ENCODE measurements at places on chromosomes 11 and 22.
A peak's percentile ranks its signal among the peaks of the same experiment; 100 is the strongest.

- DNase-seq = no peak
These were observed 815 bp upstream of the MS4A6A start for GRCh38 chr11:60183591-60184205.

DNA sequence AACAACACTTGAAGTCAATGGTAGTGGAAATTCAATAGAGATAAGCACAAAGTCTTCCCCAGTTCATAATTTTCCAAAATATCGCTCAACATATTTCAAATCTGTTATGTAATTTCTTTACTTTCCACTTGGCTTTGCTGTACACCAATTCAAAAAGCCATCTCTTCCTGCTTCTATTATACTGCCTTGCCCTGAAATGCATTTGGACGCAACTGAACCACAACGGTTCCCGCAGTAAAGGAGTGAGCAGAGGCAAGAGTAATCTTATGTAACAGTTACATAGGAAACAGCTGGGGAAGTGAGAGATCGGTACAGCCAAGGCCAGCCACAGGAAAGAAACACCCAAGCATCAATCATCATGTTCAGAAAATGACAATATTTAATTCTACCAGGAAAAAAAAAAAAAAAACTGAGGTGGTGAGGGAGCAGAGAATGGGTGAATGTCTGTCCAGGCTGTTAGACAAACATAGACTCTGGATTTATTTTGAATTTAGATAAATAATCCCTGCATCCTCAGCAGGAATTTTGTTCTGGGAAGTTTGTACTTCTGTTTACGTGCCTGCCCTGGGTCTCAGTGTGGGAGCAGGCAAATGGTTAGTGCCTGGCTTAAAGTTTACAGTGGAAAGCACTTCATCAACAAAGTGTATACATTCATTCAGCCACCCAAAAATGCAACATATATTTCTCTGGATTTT lies 392.2 kb downstream of the ETS1 start:
- no peak for DNase-seq

GRCh38 chr22:19522881-19523239 lies 1.4 kb downstream of the CLDN5 start:
- no peak for DNase-seq

DNA sequence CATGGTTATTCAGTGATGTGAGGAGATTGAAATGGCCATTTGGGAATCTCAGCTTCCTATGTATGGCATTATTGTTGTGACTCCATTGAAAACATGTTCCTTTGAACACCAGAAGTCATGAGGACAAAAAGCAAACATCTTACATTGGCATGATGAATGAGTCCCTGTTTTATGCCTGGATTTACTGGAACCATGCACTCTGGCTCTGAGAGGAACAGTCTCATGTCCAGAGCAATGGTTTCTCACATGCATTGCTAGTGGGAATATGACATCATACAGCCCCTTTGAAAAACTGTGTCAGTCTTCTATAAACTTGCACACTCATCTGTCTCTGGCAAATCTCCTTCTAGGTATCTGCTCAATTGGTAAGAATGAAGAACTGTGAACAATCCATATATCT lies 3.4 kb upstream of the KDM4F start:
- DNase-seq = no peak

DNA sequence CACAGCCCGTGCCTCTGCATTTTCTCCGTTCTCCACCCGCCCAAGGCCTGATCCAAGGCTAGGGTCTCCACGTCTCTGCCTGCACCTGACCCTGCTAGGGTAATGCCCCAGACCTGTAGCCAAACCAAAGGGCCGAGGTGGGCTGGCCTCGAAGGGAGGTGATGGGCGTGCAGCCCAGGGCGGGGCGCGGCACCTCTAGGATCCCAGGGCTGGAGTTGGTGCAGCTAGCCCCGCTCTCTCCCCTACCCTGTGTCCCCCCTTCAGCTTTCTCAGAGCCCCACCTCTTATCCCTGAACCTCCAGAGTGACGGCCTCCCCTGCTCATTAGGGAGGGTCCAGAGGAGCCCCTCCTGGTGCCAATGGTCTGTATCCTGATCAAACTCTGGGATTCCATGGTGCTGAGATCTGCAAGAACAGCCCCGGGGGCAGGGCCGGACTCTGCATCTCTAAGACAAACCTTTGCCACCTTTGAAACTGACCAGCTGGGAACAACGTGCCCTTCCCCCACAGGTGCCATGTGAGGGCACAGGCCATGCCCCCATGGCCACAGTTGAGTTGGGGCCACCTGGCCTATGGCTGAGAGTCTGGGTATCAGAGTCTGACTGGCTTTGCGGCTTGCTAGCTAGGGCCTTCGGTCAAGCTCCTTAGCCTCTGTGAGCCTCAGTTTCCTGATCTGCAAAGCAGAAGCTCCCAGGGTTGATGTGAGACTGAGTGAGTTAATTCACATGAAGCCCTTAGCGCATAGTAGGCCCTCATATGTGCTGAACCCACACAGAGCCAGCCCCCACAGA lies 23.1 kb upstream of the CBX7 start:
- no peak for DNase-seq

DNA sequence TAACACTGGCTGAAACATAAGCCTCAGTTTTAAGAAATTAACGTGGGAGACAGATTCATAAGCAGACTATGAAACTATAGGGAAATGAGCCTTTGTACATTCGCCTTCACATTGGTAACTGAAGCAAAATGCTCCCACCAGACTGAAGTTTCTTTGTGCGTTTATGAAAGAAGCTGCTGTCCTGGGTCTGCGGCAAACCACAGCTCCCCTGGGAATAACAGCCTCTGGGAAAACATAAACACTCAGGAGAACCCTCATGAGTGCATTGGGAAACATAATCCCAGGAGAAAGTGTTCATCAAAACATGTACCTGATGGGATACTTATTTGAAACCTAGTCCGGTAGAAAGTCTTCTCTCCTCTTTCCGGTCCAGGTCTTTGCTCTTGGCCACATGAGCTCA lies 193.1 kb upstream of the LARGE1 start:
- DNase-seq = no peak

DNA sequence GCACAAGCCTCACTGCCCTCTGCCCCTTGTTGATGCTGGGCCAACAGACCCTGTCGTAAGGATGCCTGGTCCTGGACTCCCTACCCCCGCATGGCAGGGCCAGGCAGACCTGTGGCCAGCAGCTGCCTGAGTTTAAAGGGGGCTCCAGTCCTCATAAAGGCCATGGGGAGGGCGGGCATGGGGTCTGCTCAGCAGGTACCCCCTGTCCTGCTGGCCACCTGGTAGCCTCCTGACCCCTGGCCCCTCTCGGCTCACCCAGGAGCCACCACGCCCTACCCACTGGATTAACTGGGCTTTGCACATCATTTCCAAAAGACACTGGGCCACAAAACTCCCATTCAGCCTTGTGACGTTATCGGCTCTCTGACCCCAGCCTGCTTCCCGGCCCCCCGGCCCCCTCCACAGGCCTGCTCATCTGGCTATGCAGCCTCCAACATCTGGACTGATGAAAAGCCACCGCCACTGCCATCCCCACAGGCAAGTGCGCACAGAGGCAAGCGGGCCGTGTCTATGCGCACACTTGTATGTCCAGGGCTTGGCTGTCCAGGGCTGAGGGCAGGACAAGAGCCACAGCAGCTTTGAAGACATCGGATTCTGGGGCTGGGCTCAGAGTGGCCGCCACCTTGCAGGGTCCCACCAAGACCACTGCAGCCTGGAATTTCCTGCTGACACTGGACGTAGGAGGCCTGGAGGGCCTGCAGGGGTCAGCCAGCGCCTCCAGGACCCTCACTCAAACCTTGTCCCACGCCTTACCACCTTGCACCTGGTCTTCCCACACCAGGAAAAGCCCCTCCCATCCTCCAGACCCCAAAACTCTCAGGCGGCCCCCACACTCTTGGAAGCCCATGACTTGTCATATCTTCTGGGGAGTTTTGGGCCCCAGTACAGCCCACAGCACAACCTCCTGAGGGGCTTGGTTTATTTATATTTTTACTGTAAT lies 48.7 kb downstream of the IGF2 start:
- no peak for DNase-seq

GRCh38 chr11:86624366-86624765 lies 48.0 kb downstream of the ME3 start:
- DNase-seq = no peak

DNA sequence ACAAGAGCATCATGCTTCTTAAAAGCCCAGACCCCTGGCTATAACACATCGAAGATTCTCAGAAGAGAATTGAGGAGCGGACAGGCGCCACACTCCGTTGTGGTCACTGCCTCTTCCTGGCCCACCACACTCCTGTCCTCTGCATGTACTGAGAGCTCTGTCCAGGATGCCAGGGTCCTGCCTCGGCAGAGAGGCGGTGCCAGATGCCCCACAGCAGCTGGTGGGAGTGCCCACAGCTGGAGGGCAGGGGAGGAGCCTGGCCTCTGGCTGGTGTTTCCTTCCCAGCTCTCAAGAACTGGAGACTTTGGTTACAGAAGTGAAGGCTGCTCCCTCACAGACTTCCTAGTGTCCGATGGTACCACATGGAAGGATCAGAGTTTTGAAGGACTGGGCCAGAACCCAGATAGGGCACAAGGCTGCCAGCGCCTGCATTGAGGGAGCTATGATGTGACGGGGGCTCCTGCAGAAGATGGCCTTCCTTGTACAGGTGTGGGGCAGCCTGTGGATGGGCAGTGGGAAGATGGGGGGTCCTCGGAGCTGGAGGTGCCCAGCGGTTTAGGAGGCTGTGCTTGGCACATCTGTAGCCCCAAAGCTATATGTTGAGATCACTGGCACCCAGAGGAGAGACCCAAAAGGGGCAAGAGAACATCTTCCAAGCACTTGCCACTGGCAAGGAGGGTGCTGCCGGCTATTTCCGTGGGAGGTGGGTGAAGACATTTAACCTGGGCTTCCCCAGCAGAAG lies 19.4 kb downstream of the RSPH14 start:
- no peak for DNase-seq

DNA sequence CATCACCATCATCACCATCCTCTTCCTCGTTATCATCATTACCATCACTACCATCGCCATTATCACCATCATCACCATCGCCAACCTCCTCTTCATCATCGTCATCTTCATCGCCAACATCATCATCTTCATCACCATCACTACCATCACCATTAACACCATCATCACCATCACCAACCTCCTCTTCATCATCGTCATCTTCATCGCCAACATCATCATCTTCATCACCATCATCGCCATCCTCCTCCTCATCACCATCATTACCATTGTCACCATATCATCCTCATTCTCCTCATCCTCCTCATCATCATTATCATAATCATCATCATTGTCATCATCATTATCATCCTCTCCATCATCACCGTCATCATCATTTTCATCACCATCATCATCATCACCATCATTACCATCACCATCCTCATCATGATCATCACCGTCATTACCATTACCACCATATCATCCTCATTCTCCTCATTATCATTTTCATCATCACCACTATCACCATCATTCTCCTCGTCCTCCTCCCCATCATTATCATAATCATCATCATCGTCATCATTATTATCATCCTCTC lies 1498.7 kb downstream of the TBC1D22A start:
- DNase-seq = no peak

DNA sequence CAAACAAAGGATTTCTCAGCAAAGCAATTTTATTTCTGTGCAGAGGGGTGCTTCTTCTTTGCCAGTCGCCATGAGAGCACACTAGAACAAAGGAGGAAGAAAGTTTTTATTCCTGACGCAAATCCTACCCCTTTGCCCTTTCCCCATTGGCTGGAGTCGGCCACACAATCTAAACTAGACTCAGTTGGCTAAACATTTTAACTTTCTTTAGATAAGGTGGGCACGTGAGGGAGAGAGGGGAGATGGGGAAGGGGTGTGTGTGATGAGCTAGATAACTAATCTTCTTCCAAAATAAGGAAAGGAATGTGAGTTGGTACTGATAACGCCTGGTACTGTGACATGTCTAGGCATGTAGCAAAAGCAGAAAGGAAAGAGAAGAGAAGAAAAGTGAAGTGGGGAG lies 626 bp downstream of the TRIM22 start:
- peak; percentile 24 for DNase-seq

DNA sequence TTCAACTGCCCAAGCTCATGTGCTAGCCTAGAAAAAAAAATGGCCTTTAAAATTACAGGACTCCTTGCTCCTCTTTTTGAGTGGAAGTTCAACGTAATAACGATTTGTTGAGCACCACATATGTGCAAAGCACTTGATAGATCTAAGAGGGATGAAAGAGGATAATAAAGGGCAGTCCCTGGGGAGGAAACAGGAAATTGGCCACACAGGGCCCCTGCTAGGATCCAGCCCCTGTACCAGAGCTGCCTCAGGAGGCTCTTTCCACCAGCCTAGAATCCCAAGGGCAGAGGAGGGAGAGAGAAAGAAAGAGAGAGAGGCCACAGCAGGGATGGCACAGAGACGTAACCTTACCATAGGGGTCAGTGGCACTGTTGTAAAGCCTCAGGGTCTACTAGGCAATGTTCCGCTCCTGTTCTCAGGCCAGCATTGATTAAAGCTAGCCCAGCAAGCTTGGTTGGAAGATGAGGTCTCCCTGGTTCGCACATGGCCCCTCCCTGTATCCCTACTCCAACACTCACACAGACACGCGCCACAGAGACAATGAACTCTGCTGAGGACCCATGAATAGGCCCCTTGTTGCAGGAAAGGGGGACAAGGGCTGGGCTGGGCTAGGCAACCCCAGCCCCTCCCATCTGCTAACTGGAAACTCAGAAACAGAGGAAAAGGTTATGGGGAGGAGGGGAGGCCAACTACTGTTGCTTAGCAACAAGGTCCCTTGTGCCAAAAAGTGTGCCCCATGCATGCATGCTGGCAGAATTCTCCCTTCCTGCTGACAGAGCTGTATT lies at the start of gene TMPRSS5:
Gene TMPRSS5, minus strand, starts transcription at position 438 of the 785 bp plus-strand sequence. Its CDS starts 84 bp downstream, at position 354.
- no peak for DNase-seq
